ENCODE measurements at places on chromosomes 3 and 15.

- DNase-seq: no peak
These were observed 86.7 kb upstream of the EPHB3 start for GRCh38 chr3:184474897-184475296.

DNA sequence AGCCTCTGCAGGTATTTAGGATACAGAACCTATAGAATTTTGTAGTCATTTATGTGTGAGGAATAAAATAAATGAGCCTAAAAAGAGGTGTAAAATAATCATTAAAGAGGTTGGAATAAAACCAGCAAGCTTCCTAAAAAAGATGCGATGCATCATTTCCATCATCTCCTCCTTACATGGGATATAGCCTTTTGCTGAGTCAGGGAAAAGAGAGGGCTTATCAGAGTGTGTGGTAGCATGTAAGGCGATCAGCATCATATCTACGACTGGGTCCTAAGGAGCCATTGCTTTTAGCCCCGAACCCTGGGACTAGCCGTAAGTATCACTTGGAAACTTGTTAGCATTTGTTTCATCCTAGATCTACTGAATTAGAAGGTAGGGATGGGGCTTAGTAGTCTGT, 94.9 kb downstream of the DTWD1 start:
- no peak for DNase-seq

DNA sequence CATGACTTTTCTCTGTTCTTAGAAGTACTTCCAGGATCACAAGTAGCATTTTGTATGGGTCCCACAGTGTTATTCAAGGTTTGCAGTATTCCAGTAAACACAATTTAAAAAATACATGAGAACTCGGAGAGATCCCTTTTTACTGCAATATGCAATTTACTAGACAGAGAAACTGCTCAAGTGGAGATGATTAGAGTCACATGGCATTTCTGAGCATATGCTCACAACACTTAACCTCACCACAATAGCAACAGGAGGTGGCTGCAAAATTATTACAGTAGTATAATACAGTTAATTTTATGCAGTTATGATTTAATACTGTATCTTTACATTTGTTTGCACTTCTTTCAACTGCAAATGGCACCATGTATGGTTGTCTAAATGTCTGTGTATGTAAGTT, 87.5 kb downstream of the PIK3CB start:
- peak; percentile 49 for DNase-seq

DNA sequence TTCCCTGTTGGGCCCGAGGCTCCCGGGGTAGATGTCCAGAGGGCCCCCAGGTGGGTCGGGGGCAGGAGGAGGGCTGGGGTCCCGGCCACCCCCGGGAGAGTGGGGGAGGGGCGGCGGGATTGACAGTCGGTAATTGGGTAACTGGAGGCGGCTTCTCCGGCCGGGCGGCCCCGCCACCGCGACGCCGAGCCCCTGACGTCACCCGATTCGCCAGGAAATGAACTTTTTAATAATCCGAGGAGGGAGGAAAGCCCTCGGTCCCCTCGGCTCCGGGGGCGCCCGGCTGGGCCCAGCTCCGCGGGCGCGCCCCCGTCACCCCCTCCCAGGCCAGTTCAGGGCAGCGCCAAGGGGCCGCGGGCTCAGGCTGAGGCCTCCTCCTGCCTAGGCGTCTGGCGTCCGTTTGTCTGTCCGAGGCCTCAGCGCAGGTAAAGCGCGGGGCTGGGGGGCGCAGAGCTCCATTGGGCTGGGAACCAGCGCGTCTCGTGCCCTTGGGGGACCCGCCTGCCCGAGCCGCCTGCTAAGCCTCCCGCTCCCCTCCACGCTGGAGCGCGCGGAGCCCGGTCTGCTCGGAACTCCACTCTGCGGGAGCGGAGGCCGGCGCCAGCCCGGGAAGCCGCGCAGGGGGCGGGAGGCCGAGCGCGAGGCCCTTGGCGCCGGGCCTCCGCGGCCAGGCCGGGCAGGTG, 3.9 kb downstream of the GATA2 start:
- peak; percentile 53 for DNase-seq

DNA sequence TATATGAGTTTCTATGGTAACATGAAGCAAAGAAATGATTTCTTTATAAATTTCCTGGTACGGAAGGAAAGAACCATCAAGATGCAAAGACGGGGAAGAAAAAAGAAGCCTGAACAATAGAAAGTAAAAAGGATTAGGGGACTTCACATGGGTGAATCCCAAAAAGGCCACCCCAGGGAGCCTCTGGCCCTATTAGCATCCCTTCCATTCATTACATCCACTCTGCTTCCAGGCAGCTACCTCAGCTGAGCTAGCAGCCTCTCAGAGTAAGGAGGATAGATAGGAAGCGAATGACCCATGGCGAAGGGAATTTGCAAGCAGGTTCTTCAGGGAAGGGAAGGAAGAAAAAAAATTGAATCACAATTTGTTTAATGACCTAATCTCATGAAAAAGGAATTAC, 81.6 kb downstream of the GABRB3 start:
- DNase-seq: no peak

DNA sequence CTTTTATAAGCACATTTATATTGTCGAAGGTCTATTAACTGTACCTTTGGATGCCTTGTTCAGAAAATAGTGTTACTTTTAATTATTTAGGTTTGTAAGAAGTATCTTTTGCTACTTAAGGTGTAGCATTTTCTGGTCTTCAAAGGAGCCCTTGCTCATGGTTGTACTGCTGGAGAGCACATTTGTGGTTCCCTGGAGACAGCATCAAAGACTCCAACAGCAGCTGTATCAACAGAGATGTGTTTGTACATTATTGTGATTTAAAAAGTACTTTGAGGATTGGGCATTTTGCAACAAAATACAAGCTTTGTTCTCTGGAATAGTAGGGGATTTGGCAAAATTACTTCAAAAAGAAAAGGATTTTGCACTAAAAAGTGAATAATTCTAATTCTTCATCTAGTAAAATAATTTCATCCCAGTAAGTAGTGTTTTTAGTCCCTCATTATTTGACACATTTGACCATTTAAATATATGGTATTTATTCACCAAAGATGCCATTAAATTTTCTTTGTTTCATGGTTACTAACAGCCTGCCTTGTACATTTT, 16.5 kb downstream of the TBC1D23 start:
- DNase-seq: no peak

DNA sequence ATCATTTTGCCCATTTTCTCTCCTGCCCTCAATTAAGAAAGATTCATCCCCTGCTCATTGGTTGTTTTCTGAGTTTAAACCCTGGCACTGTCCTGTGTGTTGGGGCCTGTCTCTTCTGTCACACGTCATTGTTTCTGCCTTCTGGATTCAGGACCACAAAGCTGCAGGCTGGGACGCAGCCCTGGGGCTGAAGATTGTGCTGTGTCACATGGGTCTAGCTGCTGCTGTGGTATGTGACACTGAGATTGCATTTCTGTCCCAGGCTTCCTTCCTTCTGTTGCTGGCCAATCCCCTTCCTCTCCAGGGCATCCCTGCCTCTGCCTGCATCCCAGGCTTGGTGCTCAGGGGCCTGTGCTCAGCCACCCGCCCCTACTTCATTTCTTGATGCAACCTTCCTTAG, 28.9 kb downstream of the INSYN1 start:
- DNase-seq: no peak

DNA sequence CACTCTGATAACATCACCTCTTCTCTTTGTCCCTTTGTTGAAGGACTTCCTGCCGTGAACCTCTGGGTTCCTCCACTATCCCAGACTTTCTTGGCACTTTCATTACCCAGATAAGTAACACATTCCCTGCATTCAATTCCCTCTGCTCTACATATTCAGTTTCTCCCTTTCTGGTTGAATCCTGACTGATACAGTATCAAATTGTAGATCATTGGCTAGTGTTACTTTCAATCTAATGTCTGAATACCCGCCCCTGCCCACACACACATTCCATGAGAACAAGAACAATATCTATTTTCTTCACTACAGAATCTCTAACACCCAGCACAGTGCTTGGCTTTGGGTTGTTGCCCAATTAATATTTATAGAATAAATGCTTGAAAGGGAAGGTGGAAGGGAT, 163.5 kb downstream of the ABHD5 start:
- no peak for DNase-seq

DNA sequence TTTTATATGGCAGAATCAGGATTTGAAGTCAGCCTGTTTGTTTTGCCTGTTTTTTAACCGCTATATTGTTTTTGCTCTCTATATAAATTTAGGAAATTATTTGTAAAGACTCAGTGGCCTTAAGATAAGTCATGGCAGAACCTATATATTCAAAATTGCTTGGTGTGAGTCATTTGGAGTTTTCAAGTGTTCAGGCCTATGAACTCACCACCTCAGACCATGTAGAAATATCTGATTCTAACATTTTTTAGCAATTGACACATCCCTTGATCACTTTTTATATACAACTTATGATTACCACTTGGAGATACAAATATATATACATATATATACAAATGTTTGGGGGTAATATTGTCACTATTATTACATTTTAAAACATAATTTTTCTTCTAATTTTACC, 95.7 kb downstream of the VGLL3 start:
- no peak for DNase-seq

DNA sequence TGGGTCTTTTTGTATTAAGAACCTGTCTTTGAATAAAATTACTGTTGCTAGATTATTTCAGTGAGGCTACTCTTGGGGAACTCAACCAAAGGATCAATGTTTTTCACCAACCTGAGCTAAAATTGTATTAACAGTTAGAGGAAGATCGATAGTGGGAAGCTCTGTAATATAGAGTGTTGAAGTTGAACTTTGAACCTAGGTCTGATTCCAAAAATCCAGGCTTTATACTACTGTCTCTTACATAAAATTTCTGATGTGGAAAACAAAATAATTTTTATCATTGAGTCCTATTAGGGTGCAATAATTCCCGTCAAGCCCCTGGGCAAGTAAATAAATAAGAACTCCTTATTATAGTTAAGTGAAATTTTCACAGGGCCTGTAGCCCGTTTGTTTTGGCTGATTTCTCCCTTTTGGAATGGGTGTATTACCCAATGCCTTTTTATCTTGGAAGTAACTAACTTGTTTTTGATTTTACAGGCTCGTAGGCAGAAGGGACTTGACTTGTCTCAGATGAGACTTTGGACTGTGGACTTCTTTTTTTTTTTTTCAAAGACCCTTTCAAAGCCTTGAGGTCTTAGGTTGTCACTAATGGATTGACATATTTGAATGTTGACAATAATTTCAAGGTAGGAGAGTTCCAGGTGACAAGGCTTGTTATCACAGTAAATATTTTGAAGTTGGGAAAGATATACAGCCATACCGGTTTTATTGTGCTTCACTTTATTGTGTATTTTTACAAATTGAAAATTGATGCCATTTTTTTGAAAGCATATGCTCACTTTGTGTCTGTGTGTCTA, 276.1 kb downstream of the NFKBIZ start:
- no peak for DNase-seq

DNA sequence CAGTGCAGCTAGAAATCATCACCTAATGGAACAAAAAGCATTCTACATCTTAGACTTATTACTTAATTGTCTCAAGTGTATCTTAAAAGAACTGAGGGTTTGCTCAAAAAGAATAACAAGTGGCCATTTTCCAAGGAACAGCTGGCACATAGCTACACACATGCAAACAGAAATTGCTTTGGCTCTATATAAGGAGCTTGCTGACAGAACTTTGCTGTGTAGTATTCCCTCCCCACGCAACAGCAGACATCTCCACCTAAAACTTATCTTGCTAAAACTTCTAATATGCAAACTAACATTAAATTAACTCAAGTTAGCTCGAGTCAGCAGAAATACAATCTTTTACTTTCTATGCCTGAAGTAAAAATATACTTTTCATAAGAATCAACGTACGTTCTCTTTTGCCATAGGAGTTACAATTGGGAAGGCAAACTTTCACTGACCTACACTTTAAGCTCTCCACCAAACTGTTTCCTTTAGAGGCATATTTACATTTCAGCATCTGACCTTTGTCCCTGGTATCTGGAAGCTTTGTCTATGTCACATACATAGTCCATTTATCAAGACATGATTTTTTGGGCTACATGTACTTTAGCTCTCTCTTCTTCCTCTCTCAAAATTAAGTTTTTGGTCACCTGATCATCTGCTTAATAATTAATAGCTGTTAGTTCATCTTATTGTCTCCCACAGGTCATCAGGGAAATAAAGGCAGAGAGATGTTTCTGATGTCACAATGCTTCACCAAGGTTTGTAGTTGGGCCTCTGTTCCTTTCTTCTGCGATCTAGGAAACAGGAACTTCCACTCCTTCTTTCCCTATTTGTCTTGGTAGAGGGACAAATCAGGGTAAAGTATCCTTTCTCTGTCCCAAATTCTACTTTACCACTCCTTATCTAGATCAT, 163.4 kb upstream of the AGTR1 start:
- no peak for DNase-seq

GRCh38 chr3:50154476-50154839, 666 bp upstream of the SEMA3F start:
- DNase-seq: no peak

Measured in NCI-H2171 (cell line).